ENCODE measurements at places on chromosomes 2 and 18.

DNA sequence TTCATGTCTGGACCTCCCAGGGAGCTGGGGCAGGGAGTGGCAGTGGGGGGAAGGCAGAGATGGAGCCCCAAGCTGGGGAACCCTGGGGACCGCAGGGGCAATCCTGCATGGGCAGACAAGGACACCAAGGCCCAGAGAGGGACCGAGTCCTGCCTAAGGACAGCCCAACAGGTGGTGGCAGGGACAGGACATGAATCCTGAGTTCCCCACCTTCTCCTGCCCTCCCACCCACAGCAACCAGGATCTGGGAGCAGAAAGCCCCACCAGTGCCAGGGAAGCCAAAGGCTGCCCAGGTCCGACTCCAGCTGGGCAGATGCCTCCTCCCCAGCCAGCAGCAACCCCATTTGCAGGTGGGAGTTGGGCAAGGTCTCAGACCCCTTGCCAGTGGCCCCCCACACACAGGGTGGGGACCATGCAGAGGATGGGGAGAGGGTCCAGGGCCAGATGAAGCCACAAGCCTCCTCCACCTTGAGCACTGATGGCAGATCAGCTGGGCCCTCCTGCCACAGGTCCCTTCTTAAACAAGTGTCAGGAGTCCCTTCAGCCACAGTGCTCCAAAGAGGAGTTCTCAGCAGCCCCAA is 6.3 kb downstream of the ADRA2B start:
- DNase-seq = peak; percentile 4

GRCh38 chr2:151975460-151976414 is 123.1 kb downstream of the CACNB4 start:
- no peak for DNase-seq

DNA sequence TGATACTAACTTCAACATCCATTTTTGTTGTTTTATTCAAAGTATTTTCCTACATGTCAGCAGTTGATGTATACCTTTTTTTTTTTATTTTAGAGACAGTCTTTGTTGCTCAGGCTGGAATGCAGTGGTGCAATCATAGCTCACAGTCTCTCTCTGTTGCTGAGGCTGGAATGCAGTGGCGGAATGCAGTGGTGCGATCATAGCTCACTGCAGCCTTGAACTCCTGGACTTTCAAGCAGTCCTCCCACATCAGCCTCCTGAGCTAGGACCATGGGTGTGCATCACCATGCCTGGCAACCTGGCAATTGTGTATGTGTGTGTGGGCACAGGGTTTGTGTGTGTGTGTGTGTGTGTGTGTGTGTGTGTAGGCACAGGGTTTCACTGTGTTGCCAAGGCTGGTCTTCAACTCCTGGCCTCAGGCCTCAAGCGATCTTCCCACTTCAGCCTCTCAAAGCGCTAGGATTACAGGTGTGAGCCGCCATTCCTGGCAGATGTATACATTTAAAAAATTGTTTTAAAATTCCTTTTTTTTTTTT is 24.8 kb downstream of the SANBR start:
- DNase-seq = no peak

GRCh38 chr2:20650393-20650876 is 463 bp downstream of the HS1BP3 start:
- peak; percentile 37 for DNase-seq

- peak; percentile 10 for DNase-seq
Measured at GRCh38 chr2:232353096-232353495, 25.5 kb upstream of the ALPP start.

GRCh38 chr18:7514796-7515440 is 52.2 kb upstream of the PTPRM start:
- no peak for DNase-seq

GRCh38 chr2:211085056-211085680 is 528.8 kb downstream of the CPS1 start:
- DNase-seq = no peak

- DNase-seq = peak; percentile 31
Measured at GRCh38 chr2:238107525-238108422, 7.6 kb downstream of the ESPNL start.

DNA sequence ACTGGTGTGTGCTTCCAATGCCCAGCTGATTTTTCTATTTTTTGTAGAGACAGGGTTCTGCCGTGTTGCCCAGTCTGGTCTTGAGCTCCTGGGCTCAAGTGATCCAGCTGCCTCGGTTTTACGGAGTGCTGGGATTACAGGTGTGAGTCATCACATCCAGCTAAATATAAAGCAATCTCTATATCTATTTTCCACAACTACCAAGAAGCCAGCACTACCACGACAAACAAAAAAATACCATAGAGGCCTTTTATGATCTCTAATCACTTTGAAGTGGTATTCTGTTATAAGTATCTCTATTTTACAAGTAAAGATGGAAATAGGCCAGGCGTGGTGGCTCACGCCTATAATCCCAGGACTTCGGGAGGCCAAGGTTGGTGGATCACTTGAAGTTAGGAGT is 34.7 kb downstream of the C2orf74 start:
- DNase-seq = no peak

DNA sequence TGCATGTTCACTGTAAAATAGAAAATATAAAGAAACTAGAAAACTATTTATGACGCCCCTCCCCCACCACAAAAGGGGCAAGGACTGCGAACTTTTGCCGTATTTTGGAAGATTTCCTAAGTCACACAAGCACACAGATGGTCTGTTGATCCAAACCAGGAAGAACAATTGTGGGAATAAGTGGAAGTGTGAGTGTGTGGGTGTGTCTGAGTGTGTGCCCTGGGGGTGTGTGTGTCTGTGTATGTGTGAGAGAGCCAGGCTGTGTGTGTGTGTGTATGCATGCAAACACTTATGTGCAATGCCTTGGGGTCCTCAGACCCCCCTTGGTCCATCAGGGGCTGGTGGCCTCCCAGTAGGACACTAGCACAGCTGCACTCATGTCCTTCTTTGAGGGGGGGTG is 43.1 kb downstream of the HPCAL1 start:
- no peak for DNase-seq

- DNase-seq = no peak
Measured at GRCh38 chr18:77031662-77032061, 100.9 kb downstream of the MBP start.

- no peak for DNase-seq
Measured at GRCh38 chr2:121375621-121376159, 90.7 kb upstream of the TFCP2L1 start.

- DNase-seq = no peak
Measured at GRCh38 chr2:14902953-14903352, 270.4 kb downstream of the LRATD1 start.

DNA sequence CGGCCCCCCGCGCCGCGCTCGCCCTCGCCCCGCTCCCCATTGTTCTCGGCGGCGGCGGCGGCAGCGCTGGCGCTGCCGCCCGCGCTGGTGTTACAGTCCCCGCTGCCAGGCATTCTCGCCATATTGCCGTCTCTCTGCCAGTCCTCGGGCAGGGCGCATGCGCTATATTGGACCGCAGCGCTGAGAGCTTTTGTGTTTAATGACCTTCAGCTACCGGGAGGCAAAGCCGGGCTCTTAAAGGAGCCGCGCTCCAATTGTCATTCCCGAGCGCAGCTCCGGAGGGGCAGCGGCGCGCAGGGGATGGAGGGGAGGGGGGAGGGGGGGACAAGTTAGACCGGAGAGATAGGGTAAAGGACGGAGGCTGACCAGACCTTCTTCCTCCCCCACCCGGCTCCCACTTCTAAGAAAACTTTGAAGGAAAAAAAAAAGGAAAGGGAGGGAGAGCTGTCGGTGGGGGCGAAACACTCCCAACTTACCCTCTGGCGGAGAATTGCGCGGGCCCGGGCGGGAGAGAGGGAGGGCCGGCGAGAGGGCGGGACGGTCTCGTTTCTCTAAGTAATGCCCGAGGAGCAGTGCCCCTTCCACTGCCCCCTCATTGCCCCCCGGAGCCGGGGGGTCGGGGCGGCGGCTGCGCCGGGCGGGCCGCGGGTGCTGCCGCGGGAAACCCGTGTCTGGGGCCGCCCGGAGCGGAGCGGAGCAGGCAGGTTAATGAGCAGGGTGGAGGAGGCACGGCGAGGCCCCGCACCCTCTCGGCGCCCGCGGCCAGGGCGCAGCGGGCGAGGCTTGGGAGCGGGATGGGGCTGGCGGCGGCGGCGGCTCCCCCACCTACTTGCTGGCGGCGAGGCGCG is at the start of gene KCTD1:
TSS of gene KCTD1 (minus strand) at position 139 of the 848 bp plus-strand sequence. CDS start at position 122, 17 bp downstream.
- DNase-seq = peak; percentile 81

- DNase-seq = peak; percentile 23
Measured at GRCh38 chr2:71071681-71072398, 3.4 kb downstream of the NAGK start.

DNA sequence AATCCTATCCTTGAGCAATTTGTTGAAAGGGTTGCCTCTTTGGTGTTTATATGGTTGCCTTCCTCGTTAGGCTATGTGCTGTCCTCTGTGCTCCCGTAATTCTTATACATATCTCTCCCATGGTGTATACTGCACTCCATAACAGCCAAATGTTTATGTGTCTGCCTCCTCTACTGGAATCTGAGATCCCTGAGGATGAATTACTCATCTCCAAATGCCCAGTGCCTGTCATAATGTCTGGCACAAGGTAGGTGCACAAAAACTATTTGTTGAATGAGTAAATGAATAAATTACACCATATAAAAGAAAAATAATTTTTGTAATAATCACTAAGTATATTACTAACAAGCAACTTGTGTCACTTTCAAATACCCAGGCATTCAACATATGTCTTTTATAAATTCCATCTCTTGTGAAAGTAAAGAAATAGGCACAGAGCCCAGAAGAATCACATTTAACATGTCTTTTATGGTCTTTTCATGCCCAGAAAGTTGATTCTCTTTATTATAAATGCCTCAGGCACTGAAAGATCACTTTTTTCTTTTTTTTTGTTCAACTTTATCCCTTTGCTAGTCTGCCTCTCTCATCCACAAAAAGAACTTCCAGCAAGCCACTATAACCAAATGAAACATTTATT is 164.9 kb downstream of the CCDC148 start:
- no peak for DNase-seq

DNA sequence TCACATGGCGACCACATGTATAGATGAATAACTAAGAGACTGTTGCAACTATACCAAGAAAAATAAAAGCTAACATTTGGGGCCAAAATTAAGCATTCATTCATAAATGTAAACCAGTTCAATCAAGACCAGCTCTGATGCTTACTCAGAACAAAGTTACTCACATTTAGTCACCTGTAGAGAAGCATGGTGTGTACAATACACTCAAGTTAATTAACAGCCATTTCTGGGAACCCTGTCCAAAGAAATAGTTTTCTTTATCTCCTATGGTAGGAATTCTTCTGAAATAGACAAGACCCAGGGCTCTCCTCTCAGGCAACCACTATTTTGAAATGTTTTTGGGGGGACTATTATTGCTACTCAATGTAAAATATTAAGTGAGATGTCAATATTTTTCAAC is 1.6 kb downstream of the SCN3A start:
- DNase-seq = no peak

DNA sequence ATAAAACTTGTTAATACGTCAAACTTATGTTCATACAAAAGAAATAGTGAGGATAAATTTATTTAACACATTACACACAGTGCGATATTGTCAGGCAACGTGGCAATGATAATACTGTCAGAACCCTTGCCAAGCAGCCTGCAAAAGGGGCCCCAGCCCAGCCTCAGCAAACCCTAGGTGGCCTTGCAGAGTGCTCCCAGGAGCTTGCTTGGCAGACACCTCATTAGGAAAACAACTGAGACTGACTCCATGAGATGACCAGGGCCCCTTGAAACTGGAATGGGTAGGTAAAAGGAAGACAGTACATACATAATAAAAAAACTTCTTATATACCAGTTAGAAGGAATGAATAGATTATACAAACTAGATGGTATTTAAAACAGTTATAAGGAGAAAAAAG is 136.6 kb upstream of the EPC2 start:
- no peak for DNase-seq

DNA sequence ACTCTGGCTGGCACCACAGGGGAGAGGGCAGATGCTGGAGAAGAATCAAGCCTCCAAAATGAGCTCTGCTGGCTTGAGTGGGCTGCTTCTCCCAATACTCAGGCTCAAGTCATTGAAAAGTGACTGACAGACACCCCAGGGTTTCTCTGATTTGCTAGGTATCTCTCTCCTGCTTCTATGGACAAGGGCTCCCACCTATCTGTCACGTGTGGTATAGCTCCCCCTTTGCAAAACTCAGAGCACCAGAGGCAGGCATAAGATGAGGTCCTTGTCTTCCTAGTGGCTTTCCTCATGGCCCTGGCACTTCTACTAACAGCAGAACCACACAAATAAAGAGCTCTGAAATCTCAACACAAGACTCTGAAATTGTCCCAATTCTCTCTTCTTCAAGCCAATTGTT is 105.2 kb downstream of the GALNT14 start:
- DNase-seq = no peak

DNA sequence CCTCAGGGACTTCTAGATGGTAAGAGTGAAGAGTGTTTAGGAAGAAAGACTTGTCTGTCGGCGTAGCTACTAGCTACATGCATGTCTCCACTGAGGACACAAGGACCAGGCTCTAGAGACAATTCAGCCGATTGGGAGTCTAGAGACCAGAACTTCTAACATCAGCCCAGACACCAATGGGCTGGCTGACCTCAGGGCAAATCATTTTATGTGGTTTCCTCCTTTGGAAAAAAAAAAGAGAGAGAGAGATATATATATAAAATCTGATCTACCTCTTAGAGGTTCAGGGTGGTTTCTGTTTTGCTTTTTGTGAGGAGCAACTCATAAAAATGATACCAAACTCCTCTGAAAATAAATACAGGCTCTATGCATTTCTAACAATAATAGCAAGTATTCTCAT is 212.8 kb downstream of the BCL2 start:
- no peak for DNase-seq

DNA sequence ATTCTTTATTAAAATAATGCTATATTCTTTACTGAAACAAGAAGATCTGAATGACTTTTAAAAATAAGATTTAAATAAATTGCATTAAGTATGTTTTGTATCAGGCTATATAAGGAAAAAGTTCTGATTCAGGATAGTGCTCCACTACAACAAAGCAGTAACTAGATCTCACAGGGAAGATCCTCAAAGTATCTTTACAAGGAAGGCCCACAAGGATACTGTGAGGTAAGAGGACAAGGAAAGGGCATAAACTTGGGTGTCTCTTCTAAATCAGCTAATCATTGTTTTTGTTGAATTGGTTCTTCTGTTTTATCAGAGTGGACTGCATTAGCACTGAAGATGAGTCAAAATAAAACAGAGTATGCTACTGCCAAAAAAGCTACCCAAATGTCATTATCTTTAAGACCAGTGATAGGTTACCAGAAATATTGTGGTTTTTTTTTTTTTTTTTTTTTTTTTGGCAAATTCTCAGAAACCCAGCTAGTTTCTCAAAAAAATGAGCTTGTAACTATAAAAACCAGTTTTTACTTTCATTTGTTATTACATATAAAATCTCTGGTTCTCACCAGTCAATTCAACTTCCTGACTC is 160.9 kb downstream of the BAZ2B start:
- no peak for DNase-seq

Measured in WTC11 (cell line).